ENCODE measurements at places on chromosomes 1 and 21.

DNA sequence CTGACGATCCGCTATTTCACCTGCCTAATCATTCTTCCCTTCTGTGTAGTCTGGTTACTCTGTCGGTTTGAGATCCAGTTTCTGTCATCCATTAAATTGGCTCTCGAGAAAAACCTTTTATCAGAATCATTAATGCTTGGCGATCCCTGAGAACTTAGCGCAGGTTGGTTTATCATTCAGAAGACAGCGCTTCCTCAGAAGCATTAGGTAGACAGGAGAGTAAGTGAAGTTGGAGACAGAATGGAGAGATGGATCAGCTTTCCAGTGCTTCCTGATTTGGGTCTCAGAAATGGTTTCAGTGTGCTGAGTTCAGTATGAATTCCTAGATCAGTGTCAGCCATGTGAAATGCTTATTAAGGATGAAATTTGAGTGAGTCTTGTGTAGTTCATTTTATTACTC lies 1.3 kb downstream of the USP1 start:
- DNase-seq, result peak; percentile 20

DNA sequence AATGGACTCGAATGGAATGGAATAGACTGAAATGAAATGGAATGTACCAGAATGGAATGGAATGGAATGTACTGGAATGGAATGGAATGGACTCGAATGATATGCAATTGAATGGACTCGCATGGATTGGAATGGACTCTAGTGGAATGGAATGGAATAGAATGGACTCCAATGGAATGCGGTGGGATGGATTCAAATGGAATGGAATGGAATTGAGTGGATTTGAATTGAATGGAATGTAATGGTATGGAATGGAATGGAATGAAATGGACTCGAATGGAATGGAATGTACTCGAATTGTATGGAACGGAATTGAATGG lies 99.6 kb upstream of the FBXO28 start:
- DNase-seq, result no peak

DNA sequence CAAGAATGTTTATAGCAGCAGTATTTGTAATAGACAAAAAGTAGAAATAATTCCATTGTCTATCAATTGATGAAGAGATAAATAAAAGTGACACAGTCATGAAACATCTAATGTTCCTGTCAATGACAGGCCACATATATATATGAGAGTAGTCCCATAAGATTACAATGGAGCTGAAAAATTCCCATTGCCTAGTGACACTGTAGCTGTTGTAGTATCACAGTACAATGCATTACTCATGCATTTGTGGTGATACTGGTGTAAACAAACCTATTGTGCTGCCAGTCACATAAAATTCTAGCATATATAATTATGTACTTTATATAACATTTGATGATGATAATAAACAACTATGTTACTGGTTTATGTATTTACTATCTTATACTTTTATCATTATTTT lies 141.9 kb upstream of the LYPLAL1 start:
- DNase-seq, result peak; percentile 22

DNA sequence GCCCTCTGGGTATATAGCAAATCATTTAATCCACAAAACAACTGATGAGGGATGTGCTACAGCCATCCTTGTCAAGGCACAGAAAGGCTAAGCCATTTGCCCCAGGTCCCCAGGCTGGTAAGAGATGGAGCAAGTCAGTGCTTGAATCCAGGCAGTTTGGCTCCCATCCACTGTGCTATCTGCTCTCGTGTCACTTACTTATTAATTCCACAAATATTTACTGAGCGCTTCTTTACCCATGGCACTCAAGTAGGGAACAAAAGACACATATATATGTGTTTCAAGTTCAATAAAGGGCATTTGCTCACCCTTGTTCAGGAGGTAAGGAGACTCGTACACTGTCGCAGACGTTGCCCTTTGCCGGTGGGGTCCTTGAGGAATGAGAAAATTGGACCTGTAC lies 38.6 kb upstream of the MPZL1 start:
- DNase-seq, result no peak

GRCh38 chr21:39452207-39452969 lies 618 bp downstream of the SH3BGR start:
- peak; percentile 17 for DNase-seq

DNA sequence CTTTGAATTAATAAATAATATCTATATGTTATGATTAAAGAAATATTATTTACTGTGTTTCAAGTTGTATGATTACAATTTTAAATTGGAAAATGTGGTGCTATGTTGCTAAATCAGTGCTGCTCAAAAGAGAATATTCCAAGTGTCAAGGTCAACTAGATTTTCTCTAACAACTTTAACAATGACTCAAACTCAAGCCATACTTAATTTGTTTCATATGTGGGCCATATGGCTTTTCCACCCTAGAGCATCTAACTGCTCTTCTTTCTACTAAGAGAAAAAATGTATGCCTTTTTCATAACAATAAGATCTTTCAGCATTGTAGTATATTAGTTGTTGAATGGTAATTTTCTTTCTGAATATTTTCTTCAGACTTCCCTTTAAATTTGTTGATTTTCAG lies 8.3 kb upstream of the SYT14 start:
- DNase-seq, result no peak

GRCh38 chr1:197521118-197521739 lies 253.2 kb downstream of the CRB1 start:
- peak; percentile 63 for DNase-seq

DNA sequence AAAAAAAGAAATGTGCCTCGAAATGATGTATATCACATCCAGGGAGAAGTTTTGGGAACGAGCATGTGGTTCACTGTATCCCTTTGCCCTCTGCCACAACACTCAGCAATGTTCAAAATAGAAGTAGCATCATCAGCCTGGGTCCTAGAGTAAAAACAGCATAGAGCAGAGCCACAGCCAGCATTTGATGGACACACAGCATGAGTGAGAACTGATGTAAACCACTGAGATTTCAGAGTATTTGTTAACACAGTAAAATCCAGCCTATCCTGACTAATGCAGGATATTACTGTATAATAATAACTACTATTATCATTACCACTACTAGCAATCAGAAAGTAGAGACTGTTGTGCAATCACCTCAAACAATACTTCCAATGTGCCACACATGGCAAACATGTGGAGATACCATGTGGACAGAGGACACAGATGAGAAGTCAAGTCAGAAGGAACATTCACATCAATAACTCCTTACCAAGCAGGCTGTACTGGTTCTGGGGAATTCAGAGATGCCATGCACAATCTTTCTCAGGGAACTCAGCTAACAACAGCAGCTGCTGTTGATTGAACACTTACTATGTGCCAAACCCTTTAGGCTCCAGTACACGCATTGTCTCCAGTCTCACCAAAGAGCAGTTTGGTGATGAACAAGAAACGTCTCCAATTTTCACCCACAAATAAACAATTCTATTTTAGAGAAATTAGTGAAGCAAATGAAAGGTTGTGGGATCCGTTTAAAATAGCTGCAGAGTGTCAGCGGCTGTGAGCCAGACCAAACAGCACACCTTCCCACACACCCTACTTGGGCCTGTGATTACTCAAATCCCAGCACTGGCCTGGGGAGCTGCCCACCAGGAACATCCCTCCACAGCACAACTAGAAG lies 16.6 kb upstream of the GFI1 start:
- no peak for DNase-seq

DNA sequence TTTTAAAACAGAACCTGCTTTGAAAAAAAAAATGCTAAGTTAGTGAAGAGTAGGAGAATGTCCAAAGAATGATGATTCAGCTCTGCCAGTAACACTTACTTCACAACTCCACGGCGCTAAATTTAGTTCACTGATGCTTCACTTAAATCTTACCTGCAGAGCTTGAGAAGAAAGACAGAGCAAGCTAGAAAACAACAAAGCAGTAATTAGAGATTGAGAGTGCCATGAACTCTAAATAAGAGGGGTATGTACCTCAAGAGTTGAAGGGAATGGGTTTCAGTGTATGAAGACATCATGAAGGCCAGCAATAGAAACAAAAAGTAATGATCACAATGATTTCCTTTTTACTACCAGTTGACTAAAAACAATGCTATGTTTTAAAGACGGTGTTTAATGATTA lies 32.8 kb downstream of the EPRS1 start:
- peak; percentile 78 for DNase-seq

- peak; percentile 87 for DNase-seq
These were observed 2.6 kb upstream of the CREG1 start for GRCh38 chr1:167555971-167556714.

DNA sequence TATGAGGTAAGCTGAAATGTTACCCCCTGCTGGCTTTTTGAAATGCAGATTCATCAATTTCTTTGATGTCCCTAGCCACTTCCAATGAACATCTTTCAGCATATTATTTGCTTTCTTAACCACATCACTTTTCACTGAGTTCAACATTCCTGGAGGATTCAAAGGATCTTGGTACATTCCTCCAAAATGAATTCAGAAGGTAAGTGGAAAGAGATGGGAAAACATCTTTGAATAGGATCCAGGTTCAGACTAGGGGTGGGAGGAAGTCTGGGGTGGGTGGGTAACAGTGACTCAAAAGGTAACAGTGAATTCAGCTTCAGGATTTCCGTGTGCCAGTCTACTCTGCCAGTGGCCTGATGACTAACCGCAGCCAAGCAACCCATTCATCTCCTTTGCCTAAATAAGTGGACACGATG lies 180.7 kb downstream of the ZC3H11B start:
- DNase-seq, result no peak

- peak; percentile 13 for DNase-seq
These were observed 144.4 kb downstream of the CDC7 start for GRCh38 chr1:91645031-91645430.

- peak; percentile 25 for DNase-seq
These were observed 136.8 kb downstream of the FASLG start for GRCh38 chr1:172795741-172796140.

- no peak for DNase-seq
These were observed 15.9 kb upstream of the SKI start for GRCh38 chr1:2212274-2212531.

DNA sequence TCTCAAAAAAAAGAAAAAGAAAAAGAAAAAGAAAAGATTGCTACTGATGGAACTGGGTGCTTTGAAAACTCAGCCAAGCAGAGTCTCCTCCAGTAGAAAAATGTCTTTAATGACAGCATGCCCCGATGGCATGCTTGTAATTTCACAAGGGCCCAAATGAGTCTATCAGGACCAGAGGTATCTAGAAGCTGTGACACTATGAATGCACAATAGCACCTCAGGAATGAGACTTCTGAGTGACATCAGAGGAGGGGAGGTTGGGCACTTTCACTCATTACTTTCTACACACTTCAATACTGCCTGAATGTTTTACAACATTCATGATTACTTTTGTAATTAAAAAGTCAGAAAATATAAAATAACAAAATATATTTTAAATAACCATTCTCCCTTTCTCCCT lies 15.1 kb upstream of the CD58 start:
- DNase-seq, result no peak

- DNase-seq, result no peak
These were observed 6.5 kb downstream of the TTLL10 start for GRCh38 chr1:1179983-1180861.

DNA sequence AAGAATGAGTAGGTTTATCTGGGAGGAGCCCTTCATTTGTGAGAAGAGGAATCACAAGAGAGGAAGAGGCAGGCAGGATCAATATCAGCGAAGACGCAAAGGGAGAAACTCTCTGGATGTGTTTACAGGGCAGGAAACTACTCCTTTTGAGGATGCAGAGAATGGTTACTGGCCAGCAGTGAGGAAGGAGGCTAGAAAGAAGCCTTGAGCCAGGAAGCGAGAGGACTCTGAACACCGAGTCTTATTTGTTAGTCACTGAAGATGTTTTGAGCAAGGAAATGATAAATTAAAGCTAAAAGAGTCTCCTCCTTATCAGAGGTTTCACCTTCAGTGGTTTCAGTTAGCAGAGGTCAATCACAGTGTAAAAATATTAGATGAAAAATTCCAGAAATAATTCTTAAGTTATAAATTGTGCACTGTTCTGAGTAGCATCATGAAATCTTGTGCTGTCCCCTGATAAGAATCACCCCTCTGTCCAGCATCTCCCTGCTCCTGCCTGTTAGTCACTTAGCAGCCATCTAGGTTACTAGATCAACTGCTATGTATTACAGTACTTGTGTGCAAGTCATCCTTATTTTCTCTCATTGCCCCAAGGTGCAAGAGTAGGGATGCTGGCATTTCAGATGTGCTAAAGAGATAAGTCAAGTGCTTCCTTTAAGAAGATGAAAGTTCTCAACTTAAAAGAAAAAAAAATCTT lies 43.5 kb downstream of the WLS start:
- DNase-seq, result peak; percentile 52

- no peak for DNase-seq
These were observed 48.5 kb downstream of the CDC7 start for GRCh38 chr1:91549041-91549735.

GRCh38 chr1:186653312-186653711 lies 26.9 kb downstream of the PTGS2 start:
- no peak for DNase-seq

DNA sequence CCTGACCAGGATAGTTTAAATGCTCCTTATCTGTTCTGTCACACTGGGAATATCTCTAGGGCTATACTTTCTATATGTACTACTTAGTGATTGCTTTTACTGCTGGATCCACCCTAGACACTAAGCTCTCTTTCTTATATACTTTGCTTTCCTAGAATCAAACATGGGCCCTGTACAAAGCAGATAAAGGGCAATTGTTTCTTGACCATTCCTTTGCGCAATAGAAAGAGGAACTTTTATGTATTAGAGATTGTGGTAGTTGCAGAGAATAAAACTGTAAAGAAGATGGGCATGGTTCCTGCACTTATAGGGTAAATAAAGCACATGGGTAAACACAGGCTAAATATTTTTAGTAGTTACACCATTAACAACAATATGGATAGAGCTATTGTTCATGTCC lies 58.8 kb downstream of the ATP6V1G3 start:
- DNase-seq, result no peak

DNA sequence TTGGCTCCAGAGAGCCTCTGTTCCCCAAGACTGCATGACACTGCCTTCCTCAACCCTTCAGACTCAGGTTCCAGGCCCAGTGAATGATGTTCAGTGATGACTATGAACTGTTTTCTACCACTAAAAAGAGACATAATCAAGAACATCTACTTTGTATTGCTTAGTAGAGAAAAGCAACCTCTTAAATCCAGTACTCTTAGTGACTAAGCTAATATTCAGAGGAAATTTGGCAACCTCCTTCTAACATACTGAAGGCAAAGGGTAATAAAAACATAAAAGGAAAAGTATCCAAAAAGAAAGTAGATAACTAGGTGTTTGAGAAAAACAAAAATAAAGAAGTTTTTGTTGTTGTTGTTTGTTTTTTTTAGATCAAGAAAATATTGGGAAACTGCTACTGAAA lies 153.3 kb upstream of the RUNX1 start:
- peak; percentile 58 for DNase-seq

- no peak for DNase-seq
These were observed 66.7 kb downstream of the ITPKB start for GRCh38 chr1:226672339-226672762.

GRCh38 chr1:236686815-236687160 lies 489 bp downstream of the ACTN2 start:
- DNase-seq, result no peak

- no peak for DNase-seq
These were observed 34.0 kb downstream of the ADAM30 start for GRCh38 chr1:119862276-119862675.

GRCh38 chr1:171973421-171973820 lies 132.1 kb downstream of the DNM3 start:
- no peak for DNase-seq

- DNase-seq, result no peak
These were observed 485.4 kb upstream of the USP24 start for GRCh38 chr1:55700359-55701130.

GRCh38 chr1:78408192-78408591 lies 82.6 kb upstream of the PTGFR start:
- DNase-seq, result no peak
